CMK (cell line): ENCODE measurements at places on chromosomes 6 and 20.

DNA sequence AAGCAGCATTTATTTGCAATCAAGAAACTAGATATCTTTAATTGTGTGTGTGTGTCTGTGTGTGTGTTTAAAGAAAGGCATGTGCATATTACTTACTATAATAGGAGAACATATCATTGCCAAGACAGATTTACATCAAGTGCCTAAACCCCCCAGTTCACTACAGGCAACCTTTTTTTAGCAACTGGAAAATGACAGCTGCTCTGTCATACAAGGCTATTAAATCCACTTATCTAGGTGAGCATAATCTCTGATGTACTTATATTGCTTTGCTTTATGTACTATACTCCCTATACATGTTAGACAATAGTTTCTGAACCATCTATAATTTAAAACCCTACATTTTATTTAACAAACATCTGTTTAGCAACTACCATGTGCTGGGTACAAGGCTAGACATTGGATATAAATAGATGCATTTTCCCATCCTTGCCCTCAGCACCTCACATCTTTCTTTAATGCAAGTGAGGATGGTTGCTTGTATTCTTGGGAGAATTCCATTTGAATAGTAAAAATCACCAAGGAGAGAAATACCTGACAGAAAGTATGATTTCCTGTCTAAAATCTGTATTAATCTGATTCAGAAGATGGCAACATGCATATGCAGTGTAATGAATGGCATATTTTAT, 398.3 kb downstream of the LAMA2 start:
- no peak for DNase-seq

- DNase-seq, result no peak
These were observed 91.9 kb upstream of the SLC24A3 start for GRCh38 chr20:19120569-19120968.

- DNase-seq, result no peak
These were observed 33.4 kb downstream of the SLC2A4RG start for GRCh38 chr20:63772781-63773518.

- no peak for DNase-seq
These were observed 838.2 kb downstream of the MAFB start for GRCh38 chr20:39850821-39851330.

GRCh38 chr6:168583126-168583525, 142.1 kb downstream of the SMOC2 start:
- no peak for DNase-seq

DNA sequence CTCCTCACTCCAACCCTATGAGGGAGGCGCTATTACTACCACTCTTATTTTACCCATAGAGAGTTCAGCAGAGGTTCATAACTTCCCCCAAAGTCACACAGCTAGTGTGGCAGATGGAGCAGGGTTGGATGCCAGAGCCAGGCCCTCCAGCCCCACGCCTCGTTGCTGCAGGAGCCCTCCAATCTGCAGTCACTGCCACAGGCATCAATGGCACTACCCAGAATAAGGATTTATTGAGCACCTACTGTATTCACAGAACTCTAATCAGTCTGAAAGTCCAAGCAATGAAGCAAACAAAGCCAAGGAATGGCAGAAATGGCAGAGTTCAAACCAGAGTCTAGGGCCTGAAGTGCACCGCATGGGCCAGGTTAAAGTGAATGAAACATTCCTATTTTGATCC, 144.9 kb downstream of the LPA start:
- no peak for DNase-seq

DNA sequence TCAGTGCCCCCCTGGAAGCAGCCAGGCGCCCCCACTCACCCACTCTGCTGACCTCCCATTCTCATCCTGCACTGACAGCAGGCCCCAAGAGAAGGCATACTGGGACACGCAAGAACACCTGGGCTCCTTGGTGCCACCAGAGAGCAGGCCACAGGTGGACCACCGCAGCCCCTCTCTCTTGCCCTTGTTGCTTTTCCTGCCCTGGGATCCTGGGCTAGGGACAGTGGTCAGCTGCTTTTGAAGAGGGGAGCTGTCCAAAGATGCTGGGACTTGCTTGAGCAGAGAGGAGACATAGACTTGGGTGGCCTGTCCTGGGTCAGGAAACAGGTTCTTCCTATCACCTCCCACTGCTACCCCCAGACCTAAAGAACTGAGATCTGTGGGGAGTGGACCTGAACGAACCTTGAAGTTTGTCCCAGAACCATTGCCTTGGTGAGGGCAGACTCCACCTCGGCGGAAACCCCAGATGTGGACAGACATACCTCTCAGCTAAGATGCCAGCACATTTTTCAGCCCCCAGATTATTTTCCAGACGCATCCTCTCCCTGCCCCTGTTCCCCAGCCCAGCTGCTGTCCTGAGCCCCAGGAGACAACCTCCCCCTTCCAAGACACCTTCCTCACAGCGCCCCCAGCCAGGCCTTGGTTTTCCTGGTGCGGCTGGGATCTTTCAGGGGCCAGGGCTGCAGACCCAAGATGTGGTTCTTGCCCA, 1.1 kb downstream of the GLP1R start:
- no peak for DNase-seq

DNA sequence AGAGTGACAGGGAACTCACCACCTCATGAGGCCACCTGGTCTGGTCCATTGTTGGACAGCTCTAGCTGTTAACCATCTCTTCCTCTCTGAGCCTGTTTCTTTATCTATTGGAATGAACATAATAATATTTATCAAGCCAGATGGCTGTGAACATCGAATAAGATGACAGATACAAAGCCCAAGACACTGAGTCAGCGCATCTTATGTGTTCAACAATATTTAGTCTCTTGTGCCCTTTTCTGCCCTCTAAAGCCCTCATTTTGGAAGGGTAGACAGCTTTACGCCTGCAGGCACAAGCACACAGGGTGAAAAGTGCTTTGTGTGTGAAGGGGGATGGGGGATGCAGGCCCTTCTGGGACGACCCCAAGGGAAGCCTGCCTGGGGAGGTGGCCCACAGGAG, 164.0 kb downstream of the GRM4 start:
- no peak for DNase-seq

GRCh38 chr20:21003902-21004301, 102.3 kb downstream of the LINC00237 start:
- no peak for DNase-seq

DNA sequence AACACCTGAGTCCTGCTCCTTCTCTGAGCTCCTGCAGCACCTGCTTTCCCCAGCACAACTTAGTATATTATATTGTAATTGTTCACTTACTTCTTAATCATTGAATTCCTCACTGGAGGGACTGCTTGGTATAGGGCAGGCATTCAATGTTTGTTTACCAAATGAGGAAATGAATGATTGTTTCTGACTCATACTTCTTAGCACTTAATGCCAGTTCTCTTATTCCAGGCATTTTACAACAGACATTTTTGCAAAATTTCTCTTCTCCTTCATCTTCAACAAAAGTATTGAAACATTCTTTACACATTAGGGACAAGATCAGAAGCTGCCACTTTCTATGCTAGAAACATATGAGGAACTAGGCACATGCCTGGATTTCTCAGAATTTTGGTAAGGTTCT, 119.4 kb downstream of the TBX18 start:
- DNase-seq, result no peak

- DNase-seq, result no peak
These were observed 46.4 kb upstream of the CCDC28A start for GRCh38 chr6:138727182-138727581.

DNA sequence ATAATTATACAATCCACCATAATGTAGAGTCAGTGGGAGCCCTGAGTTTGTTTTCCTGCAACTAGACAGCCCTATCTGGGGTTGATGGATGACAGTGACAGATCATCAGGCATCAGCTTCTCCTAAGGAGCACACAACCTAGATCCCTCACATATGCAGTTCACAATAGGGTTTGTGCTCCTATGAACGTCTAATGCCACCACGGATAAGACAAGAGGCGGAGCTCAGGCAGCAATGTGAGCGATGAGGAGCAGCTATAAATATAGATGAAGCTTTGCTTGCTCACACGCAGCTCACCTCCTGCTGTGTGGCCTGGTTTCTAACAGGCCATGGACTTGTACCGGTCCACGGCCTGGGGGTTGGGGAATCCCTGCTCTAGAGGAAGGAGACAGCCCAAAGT, 25.9 kb downstream of the EDEM2 start:
- DNase-seq, result no peak

- no peak for DNase-seq
These were observed 368.7 kb downstream of the HAO1 start for GRCh38 chr20:7571521-7572055.

- DNase-seq, result no peak
These were observed 16.3 kb downstream of the ACSS2 start for GRCh38 chr20:34892671-34893070.

DNA sequence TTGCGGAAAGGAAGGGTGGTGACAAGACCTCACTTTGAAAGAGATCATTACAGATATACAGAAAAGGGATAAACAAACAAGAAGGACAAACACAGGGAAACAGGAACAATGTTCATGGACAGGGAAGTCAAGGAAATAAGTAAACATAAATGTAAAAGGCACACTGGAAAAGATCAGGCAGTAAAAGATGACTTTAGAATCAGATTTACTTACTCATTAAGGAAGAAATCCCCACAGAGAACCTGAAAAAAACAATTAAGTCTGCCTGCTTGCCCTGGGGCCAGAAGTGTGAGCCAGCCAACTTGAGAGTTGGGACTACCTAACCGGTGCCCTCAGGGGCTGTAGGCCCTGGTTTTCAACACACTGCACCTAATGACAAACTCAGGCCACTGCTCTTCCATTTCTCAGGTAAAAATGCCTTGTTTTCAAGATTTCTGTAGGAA, 1.7 kb downstream of the APMAP start:
- no peak for DNase-seq

GRCh38 chr20:35277127-35277526, 795 bp downstream of the MMP24OS start:
- no peak for DNase-seq

- no peak for DNase-seq
These were observed 115.7 kb downstream of the OGFRL1 start for GRCh38 chr6:71404145-71404966.

- no peak for DNase-seq
These were observed 6.5 kb downstream of the CEP162 start for GRCh38 chr6:84220809-84221409.

GRCh38 chr6:127342946-127343808, at the start of gene ECHDC1:
ECHDC1 (minus strand) TSS chr6:127343609; CDS start chr6:127331028, 12,581 bp downstream.
- DNase-seq, result peak; percentile 48

GRCh38 chr6:31663961-31664789, 622 bp downstream of the GPANK1 start:
- DNase-seq, result no peak

DNA sequence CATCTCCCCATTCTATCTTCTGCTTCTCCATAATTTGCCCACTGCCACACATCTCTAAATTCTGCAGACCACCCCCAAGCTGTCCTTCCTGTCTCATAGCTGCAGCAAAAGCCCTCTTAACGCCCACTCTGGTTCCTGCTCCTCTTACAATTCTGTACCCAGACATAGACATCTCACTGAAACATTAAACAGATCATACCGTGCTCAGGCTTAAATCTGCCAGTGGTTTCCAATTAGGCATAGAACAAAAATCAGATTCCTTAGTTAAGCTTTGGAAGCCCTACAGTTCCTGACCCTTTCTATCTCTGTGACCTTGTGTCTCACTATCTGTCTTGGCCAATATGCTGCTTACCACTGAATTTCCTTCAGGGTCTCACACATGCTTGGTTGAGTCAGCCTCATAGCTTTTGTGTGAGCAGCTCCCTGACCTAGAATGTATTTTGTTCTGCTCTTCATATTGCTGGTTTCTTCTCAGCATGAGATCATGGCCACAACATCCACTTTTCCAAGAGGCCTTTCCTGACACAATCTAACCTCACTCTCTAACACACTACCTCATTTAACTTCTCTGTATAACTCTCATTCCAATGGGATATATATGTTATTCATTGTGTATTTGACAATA, 749.7 kb downstream of the MAFB start:
- no peak for DNase-seq

DNA sequence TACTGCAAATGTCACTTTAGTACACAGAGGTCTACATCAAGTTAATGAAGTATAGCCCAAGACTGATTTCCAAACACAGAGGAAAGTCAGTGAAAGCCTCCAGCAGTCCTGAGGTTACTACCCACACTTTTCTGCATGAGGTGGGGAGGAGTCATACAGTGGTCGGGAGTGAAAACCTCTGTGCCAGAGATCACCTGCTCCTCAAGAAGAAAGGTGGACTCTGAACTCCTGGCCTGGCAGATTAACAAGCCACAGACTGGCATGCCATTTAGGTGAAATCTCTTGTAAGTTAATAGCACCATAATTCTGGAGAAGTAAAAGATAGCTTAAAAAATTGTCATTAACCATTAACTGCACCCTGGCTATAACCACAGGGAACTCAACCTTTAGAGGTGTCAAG, 125.0 kb upstream of the LAMP5 start:
- no peak for DNase-seq

GRCh38 chr6:47733879-47734558, 35.6 kb downstream of the ADGRF4 start:
- no peak for DNase-seq

DNA sequence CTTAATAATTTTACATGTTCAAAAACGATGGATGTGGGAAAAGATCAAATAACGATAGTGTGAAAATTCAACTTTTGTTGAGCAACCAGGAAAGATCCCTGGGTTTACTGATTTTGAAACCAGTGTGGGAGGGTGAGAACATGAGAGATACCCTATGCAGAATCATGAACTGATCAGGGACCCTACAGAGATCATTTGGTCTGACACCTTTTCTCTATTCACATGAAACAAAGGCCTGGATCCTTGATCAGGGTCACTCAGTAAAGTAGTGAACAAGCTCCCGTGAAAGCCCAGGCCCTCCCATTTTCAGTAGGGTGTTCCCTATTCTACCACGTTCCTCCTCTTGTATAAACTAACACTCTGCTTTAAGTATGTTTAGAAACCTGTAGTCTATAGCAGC, 60.5 kb upstream of the DUSP22 start:
- no peak for DNase-seq

DNA sequence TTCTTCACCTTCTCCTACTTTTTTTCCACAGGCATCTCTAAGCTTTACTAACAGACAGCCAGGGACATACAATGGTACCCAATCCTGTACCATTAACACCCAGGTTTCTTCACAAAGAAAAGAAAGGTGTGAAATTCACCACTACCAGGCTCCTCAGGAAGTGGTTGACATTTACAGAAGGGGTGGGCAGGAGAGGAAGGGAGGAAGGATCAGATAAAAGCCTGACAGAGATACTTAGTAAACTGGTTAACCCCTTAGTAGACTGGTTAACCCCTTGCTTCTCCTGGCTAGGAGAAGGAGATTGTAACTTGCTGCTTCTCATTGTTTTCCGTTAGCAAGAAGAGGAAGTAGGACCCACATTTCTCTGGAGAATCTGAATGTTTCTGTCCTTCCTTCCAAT, 7.2 kb downstream of the SAMD3 start:
- DNase-seq, result peak; percentile 5

- no peak for DNase-seq
These were observed 129.3 kb downstream of the KLHL32 start for GRCh38 chr6:97053643-97054411.

- DNase-seq, result no peak
These were observed 38.9 kb upstream of the SNAP25 start for GRCh38 chr20:10179574-10180298.

GRCh38 chr6:88499845-88500699, 333.9 kb upstream of the CNR1 start:
- DNase-seq, result no peak

GRCh38 chr20:46979603-46980241, 85.1 kb downstream of the EYA2 start:
- DNase-seq, result no peak

GRCh38 chr6:11141295-11141694, 29.8 kb upstream of the ERVFRD-1 start:
- no peak for DNase-seq

- DNase-seq, result no peak
These were observed 118.8 kb downstream of the ZMYND8 start for GRCh38 chr20:47237715-47238114.
